DMS 273 treated with DMSO at 0.1 percent for 48 hours (cell line): ENCODE measurements at places on chromosomes 3 and 15.

DNA sequence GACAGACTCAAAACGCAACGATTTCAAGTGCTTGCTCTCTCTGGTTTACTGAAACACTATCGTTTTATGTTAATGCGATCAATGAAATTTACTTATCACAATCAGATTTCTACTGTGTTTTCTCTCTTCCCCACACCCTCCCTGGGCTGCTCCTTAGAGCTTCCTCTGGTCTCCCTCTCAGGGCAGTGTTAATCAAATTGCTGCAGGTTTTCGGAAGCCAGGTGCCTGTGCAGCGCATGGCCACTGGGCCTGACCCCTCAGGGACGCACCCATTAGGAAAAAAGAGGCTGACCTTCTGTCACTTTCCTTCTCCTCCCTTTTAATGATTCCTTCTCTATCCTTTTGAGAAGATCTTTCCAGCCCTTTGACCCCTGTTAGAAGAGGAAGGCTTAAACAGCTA lies 134.5 kb upstream of the ONECUT1 start:
- no peak for DNase-seq

DNA sequence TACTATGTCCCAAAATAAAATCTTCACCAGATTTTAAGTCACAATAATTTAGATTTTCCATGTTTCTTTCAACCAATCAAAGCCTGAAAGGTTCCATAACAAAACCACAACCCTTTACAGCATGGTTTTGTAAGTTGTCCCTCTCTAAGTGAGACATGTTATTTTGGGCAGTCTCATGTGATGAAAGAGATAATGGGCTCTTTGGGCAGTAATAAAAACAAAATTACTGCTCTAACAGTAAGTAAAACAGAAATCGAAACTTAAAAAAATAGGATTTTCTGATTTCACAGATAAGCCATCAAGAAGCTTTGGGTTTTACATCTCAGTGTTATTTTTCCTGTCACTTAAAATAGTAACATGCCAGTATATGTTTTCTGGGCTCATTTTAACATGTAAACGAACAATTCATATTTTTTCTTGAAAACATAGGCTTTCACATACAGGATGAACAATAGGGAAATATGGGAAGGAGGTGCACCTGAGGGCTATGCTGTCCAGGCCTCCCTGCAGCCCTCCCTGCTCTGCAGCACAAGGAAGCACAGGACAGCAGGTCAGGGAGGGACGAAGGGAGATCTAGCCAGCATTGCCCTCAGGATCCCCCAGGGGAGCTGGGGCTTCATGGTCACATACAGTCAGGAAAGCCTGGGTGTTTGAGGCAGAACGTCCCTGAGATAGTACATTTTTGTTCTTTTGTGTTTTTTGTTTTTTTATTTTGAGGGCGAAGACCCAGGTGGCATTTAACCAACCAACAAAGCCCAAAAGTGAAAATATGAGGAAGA lies 157.4 kb downstream of the SHOX2 start:
- no peak for DNase-seq

- no peak for DNase-seq
Measured at GRCh38 chr3:107077391-107077790, 299.8 kb upstream of the CCDC54 start.

GRCh38 chr3:39106281-39106811 lies 1.1 kb downstream of the GORASP1 start:
- DNase-seq: no peak

GRCh38 chr15:91936927-91937326 lies 83.4 kb downstream of the SLCO3A1 start:
- no peak for DNase-seq
